Fibroblast of upper back skin (primary cell): ENCODE measurements at places on chromosomes 1 and 21.

- no peak for DNase-seq
These were observed 486 bp upstream of the DSTYK start for GRCh38 chr1:205211839-205212536.

GRCh38 chr1:226706684-226707083 lies 32.4 kb downstream of the ITPKB start:
- no peak for DNase-seq

- no peak for DNase-seq
These were observed 80.8 kb downstream of the SLC45A1 start for GRCh38 chr1:8398677-8399076.

- no peak for DNase-seq
These were observed 49.0 kb downstream of the RGS7 start for GRCh38 chr1:241308011-241308410.

- peak; percentile 35 for DNase-seq
These were observed 228.6 kb upstream of the LYPLAL1 start for GRCh38 chr1:218945050-218945449.

GRCh38 chr1:199399996-199400724 lies 627.4 kb upstream of the NR5A2 start:
- no peak for DNase-seq

DNA sequence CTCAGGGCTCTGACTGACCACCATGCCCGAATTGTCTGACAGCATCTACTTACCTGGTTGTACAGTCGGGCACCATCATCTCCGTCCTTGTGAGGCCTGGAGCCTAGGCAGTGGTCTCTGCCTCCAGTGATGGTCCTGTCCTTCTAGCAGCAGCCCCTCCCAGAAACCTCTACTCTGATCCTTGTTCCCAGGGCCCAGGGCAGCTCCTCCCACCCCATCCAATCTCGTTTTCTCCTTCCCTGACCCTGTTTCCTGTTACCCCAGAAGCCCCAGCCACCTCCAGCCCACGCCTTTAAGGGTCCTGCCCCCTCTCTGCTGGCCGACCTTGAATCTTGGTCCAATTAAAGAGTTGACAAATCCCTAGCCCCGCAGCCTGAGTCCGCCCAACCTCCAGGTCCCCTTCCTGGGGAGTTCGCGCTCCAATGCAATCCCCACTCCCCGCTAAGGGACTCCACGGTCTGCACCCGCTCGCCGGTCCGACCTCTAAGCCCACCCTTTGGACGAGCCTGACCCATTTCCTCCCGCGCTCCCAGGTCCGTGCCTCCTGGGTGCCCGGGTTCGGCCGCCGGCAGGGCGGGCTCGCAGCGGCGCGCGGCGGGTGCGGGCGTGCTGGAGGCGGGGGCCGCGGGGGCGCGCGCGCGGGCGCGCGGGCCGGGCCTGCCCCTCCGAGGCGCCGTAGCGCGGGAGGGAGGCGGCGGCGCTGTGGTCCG lies at the start of gene B4GALT2:
TSS of gene B4GALT2 (plus strand) at position 660 of the 710 bp plus-strand sequence. CDS start 1,951 bp downstream, outside the sequence.
- peak; percentile 28 for DNase-seq

DNA sequence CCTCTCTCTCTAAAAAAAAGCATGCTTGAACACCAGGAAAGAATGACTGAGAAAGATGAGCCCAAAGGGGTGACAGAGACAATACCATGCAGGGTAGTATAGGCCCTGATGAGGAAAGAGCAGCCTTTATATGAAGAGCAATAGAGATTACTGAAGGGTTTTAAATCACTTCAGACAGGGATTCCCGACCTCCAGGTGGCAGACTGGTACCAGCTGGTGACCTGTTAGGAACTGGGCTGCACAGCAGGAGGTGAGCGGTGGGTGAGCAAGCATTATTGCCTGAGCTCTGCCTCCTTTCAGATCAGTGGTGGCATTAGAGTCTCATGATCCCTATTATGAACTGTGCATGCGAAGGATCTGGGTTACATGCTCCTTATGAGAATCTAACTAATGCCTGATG lies 30.8 kb upstream of the GTF2B start:
- no peak for DNase-seq

GRCh38 chr1:52056937-52057231 lies 789 bp downstream of the BTF3L4 start:
- DNase-seq: peak; percentile 55

DNA sequence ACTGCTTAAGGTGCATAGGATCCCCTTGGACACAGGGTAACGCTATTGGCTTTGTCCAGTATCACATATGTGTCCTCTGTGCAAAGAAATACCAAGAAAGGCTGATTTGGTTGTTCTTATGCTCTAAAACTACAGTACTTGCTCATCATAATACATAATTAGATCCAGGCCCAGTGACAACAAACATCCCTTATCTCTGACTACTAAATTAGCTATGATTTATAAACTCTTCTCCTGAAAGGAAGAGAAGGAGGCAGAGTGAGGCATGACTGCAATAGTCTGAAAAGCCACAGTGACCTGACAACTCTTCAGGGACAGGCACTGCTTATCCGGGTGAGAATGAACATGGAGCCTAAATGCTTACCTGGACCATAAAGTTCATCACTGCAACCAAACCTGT lies 30.7 kb downstream of the MGST3 start:
- no peak for DNase-seq

GRCh38 chr1:153799566-153800465 lies 24.6 kb downstream of the SLC27A3 start:
- no peak for DNase-seq

DNA sequence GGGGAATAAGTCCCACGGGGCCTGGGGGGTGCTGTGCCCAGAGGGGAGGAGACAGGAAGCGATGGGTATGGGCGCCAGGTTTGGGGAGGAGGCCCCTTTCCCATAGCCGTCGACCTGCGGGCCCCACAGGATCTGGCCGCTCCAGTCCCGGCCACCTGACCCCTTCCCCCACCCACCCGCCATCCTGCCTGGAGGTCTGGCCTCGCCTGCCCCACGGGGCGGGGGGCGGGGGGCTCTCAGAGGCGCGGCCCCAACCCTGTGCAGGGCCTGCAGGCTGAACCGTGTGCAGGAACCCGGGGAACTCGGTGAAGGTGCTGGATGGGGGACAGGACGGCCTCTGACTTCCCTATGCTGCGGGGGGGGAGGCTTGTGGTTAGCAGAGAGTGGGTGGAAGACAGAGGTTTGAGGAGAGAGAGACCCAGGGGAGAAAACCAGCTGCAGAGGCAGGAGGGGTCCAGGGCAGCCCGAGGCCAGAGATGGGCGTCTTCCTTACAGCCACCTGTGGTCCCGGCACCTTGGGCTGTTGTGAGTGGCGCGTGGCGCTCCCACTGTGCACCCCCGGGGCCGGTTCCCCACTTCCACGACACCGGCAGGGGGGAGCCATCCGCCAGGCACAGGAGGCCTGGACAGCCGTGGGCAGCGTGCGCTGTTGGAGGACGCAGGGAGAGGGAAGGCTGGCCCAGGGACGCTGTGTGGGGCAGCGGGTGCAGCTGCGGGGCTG lies 2.5 kb upstream of the TNFRSF18 start:
- DNase-seq: peak; percentile 27

GRCh38 chr1:235502601-235503402 lies 1.4 kb downstream of the B3GALNT2 start:
- no peak for DNase-seq

DNA sequence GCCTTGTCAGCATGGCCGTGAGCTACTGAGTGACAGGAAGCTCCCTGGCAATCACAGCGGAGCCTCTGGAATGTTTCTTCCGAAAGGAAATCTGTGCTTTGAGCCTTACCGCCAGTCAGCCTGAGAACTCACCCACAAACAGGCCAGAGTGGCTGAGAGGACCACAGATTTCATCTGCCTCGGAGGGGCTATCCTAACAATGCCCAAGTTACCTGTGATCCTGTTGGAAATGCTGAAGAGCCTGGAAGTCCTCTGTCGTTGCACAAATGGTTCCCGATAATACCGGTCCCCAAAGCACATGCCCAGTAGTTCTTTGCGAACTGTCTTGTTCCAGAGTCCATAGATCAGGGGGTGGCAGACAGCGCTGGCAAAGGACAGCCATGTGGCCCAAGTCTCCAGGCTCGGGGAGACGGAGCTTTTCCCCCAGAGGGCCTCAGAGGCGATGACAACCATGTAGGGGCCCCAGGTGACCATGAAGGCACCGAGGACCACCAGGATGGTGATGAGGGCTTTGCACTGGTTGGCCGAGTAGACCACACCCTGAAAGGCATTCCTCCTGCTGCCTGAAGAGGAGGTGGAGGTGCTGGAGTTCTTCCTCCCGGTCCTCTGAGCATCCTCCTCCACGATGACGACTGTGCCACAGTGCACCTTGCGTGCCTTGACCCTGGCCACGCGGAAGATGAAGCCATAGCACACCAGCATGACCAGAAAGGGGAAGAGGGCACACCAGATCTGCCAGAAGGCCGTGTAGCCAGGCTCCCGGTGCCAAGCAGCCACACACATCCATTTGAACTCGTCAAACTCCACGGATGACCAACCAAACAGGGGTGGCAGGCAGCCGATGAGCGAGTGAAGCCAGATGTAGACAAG lies 40.2 kb downstream of the GPR161 start:
- DNase-seq: no peak

DNA sequence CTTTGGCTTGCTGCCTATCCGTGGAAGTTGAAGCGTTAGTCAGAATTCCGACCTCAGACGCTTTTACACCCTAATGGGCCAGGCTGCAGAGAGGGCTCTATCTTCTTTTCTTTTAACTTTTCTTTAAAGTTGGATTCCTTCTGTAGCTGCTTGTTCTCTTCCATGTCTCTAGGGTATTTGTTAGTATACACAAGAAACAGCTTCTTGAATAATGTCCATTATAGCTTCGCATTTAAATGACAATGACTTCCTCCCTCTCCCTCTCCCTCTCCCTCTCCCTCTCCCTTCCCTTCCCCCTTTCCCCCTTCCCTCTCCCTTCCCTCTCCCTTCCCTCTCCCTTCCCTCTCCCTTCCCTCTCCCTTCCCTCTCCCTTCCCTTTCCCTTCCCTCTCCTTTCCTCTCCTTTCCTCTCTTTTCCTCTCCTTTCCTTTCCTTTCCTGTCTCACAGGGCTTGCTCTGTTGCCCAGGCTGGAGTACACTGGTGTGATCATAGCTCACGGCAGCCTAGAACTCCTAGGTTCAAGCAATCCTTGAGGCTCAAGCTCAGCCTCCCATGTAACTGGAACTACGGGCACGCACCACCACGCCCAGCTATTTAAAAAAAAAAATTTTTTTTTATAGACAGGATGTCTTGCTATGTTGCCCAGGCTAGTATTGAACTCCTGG lies 33.0 kb downstream of the RIPPLY3 start:
- DNase-seq: peak; percentile 12

DNA sequence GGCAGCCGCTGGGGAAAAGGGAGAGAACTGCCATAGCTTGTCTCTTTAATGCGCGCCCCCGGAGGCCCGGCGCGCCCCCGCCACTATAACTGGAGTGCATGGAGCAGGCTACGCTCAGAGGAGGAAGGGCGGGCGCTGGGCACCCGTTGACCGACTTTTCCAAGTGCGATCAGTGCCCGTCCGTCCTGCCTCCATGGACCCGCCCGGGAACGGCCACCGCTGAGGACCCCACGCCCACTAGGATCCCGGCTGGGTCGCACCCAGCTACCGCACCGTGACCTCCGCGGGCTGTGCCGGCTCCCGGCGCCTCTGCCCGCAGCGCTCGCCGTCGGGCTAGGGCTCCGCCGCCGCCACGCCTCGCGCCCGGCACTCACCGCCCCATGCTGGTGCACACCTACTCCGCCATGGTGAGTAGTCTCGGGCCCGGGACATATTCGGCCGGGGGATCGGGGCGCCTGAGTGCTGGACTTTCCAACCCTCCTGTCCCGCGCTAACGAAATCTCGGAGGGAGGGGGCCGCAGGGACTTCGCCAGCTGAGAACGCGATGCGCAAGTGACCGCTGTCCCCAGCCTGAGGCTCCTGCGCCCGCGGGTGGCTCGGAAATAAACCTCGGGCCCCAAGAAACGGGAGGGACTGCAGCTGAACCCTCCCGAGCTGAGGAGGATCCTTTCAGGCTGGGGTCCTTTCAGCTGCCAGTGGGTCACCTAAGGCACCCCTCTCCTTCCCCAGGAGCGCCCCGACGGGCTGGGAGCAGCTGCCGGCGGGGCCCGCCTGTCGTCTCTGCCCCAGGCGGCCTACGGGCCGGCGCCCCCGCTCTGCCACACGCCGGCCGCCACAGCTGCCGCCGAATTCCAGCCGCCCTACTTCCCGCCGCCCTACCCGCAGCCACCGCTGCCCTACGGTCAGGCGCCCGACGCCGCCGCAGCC lies at the start of gene TFAP2E:
TSS of gene TFAP2E (plus strand) at position 117 of the 927 bp plus-strand sequence. CDS start at position 381, 264 bp downstream.
- no peak for DNase-seq

DNA sequence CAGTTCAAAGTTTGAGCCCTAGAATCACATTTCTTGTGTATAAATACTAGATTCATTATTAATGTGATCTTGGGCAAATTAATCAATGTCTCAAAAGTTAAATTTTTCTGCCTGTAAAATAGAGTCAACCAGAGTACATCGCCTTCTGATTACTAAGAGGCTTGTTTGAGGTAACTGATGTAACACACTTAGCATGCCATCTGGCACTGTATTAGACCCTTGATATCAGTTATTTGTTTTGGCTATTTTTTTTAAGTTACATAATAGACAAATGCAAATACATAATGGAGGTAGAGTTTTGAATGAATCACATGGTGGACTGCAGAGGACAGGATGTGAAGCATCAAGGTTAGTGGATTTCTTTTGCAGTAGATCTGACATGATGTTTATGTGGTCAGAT lies 298.4 kb downstream of the ADGRL2 start:
- no peak for DNase-seq

- no peak for DNase-seq
These were observed 7.6 kb downstream of the NPPA start for GRCh38 chr1:11839727-11840705.

GRCh38 chr21:45129189-45129923 lies 55.0 kb downstream of the ADARB1 start:
- peak; percentile 58 for DNase-seq

GRCh38 chr1:228541725-228542124 lies 54.5 kb downstream of the RNF187 start:
- DNase-seq: no peak

DNA sequence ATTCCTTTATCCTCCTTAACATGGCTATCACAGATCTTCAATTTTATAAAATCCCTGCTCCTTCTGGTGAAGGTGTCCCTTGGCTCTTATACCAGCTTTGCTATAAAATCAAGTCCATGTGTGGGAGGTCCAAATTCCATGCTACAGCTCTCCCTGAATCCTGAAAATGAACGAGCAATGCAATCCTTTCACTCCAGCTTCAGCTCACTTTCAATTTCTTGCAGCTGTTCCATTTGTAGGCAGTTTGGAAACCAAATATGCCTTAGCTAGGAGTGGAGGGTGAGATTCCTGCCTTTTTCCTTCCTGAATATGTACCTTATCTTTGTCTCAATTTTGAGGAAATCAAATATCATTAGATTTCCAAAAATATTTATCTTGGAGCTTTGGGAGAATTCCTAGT lies 402.6 kb downstream of the TTLL7 start:
- peak; percentile 24 for DNase-seq

GRCh38 chr1:228156941-228157728 lies 7.4 kb downstream of the GJC2 start:
- no peak for DNase-seq

GRCh38 chr1:200336101-200336845 lies 73.6 kb downstream of the ZNF281 start:
- peak; percentile 76 for DNase-seq

GRCh38 chr1:147492207-147492606 lies 49.1 kb upstream of the BCL9 start:
- DNase-seq: no peak

DNA sequence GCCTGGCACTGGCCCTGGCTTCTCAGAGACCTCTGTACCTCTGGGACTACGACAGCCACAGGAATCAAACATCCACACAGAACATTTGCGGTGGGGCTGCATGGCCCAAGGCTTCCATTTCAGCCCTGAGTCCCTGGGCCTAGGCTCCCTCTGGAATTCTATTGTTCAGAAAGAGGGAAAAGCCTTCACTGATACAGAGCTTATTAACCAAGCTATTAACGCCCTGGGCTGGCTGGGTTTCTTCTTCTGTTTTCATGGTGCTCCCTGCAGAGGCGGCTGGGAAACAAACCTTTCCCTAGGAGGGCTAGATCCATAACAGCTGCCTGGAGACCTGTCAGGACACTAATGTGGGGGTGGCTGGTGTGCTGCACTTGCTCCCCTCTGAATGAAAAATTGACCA lies 88.2 kb downstream of the KAZN start:
- no peak for DNase-seq
